ENCODE measurements at places on chromosomes 16 and 17. TPM values are rescaled to one million over a fixed set of nuclear protein-coding genes. Genes with fewer than 3 reads are reported as not detected.

Gene CBLN1
- total RNA-seq: 0.29 TPM

Gene DLX4
- 2.1 TPM for total RNA-seq

Gene HSD11B2
- 2.2 TPM for total RNA-seq

Gene GAA
- total RNA-seq: 99.1 TPM

Gene C16orf54
- 7.3 TPM for total RNA-seq

Gene ITGAX
- 184 TPM for total RNA-seq

Gene ABCC12
- not detected for total RNA-seq

Gene SLC35G6
- not detected for total RNA-seq

Gene SYCE1L
- total RNA-seq: 6.2 TPM

Measured in upper lobe of right lung (tissue), 1 donor.